ENCODE measurements at places on chromosomes 12 and 14.

- DNase-seq: no peak
Measured at GRCh38 chr14:99991331-99991730, 73.9 kb upstream of the EVL start.

GRCh38 chr12:27334042-27334720 is 1.5 kb downstream of the BMAL2 start:
- no peak for DNase-seq

DNA sequence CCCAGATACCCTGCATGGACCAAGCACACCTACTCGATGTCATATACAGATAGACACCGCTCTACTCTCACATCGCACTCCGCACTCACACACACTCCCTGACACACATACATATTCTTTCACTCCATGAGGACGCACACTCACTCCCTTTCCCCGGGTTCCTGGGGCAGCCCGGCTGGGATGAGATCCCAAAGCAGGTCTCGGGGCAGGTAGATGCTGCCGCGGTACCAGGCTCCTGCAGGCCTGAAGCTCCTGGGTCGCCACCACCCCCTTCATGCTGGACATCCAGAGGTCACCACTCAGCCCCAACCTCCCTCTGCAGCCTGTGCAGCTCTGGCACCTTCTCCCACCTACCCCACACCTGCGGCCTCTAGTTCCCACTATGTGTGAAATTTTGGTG is 2.3 kb downstream of the C1QL4 start:
- no peak for DNase-seq

DNA sequence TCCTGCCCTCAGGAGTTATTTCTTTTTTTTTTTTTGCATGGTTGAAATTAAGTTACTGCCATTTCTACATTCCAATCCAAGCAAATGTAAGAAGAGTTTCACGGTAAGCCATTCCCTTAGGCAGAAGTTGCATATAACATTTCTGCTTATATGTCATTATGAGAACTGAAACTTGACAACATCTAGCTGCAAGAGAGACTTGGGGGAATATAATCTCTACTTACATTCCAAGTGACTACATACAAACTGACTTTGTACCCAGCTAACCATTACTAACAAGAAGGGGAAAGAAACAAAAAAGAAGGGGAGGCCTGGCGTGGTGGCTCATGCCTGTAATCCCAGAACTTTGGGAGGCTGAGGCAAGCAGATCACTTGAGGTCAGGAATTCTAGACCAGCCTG is 7.3 kb upstream of the RESF1 start:
- no peak for DNase-seq

- DNase-seq: no peak
Measured at GRCh38 chr14:79514700-79515099, 696.6 kb downstream of the DIO2 start.
